ENCODE measurements at places on chromosomes 4 and X.

- no peak for DNase-seq
Observed at GRCh38 chr4:99552872-99553271, 11.0 kb downstream of the TRMT10A start.

- DNase-seq, result no peak
Observed at GRCh38 chrX:136712650-136713310, 64.8 kb downstream of the CD40LG start.

GRCh38 chr4:119035951-119036737 lies 99.5 kb upstream of the MYOZ2 start:
- no peak for DNase-seq

- DNase-seq, result no peak
Observed at GRCh38 chrX:32825009-32825408, 386.3 kb downstream of the DMD start.

- no peak for DNase-seq
Observed at GRCh38 chr4:145541346-145541745, 59.7 kb downstream of the SMAD1 start.

- no peak for DNase-seq
Observed at GRCh38 chr4:1866189-1866661, 5.0 kb upstream of the NSD2 start.

GRCh38 chrX:151904989-151905388 lies 7.7 kb upstream of the MAGEA4 start:
- DNase-seq, result no peak

GRCh38 chrX:101062176-101062575 lies 10.3 kb upstream of the TRMT2B start:
- DNase-seq, result no peak

DNA sequence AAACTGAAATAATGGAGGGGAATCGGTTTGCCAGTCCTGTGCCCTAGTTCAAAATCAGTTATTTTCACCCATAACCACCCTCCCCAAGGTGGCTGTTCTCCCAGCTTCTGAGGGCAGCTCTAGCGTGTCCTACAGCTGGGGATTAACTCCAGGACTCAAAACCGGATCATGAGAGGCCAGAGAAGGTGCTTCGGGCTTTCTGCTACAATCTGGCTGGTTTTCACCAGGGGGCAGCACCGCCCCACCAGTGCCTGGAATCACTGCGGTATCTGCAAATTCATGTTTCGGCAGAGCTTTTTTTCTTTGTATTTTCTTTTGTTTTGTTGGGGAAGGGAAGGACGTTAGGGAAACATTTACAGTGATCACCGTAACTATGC lies 28.4 kb downstream of the PDHA1 start:
- no peak for DNase-seq

GRCh38 chr4:18815779-18816173 lies 794.2 kb upstream of the LCORL start:
- no peak for DNase-seq

DNA sequence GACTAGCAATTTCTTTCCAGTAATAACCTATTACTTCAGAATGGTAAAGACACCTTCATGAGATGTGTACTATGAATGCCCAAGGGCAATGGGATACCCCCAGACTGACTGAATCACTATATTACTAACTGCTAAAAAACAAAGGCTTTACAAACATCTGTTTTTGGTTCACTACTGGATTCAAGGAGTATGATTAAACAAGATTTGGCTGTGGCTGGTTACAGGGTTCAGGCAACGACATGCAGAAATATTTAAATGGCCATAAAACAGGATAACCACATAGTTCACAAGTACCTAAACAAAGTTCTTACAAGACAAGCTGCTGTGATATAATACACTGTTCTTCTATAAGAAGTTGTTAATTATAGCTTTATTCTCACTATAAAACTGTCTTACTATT lies 128.2 kb downstream of the FRYL start:
- no peak for DNase-seq

DNA sequence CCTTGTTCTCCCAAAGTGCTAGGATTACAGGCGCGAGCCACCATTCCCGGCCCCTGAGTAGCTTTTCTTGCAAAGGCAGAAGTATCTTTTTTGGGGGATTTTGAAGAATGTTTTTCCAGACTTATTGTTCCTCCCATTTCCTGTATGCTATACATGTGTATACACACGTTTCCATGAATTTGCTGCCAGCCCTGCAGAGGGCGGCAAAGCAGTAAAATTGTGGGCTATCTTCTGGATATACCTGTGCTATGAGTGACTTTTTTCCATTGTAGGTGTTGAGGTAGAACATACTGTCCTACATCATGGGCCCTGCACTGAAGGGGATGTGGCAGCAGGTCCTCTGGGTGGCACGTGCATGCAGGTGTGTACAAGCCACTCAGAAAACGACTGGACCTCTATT lies 16.9 kb upstream of the MED28 start:
- no peak for DNase-seq

GRCh38 chr4:152962150-152962549 lies 26.0 kb downstream of the FHDC1 start:
- no peak for DNase-seq

GRCh38 chr4:110287130-110287529 lies 88.7 kb upstream of the ELOVL6 start:
- no peak for DNase-seq

DNA sequence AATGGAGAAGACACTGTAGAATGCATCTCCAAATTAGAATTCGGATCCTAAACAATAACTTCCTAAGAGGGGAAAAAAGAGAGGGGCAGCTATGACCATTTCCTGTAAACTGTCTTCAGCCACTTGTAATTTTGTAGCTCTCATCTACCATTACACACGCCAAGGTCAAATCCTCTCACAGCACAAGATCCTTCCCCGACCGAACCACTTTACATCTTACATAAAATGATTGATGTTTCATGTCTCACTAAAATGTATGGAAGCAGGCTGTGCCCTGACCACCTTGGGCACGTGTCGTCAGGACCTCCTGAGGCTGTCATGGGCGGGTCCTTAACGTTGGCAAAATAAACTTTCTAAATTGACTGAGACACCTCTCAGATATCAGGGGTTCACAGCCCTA lies 24.1 kb upstream of the PBDC1 start:
- no peak for DNase-seq

GRCh38 chr4:88158489-88159228 lies at the start of gene ABCG2:
TSS of gene ABCG2 (minus strand) at chr4:88158639. CDS start at chr4:88139995, 18,644 bp downstream.
- no peak for DNase-seq

GRCh38 chr4:6647582-6648230 lies 7.2 kb downstream of the MRFAP1 start:
- no peak for DNase-seq

- no peak for DNase-seq
Observed at GRCh38 chr4:173293663-173294062, 40.5 kb downstream of the HMGB2 start.

DNA sequence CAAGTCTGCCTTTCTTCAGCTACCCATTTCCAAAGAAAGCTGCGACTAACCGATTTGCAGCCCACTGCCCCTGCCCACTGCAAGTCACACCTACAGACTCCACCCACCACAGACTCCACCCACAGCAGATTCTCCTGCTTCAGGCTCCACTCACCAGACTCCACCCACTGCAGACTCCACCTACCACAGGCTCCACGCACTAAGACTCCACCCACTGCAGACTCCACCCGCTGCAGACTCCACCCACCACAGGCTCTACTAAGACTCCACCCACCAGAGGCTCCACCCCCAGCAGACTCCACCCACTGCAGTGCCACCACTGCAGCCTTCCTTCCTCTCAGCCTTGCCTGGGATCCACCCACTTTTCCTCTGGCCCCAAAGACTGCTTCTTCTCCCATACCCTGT lies 41.3 kb downstream of the ABLIM2 start:
- no peak for DNase-seq

DNA sequence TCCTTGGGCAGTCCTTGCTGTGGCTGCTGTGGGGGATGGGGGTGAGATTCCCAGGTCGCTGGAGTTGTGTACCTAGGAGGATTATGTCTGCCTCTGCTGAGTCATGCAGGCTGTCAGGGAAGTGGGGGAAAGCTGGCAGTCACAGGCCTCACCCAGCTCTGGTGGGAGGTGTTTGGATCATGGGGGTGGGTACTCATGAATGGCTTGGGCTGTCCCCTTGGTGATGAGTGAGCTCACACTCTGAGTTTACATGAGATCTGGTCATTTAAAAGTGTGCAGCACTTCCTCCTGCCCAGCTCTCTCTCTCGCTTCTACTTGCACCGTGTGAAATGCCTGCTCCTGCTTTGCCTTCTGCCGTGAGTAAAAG lies 24.6 kb upstream of the PDLIM3 start:
- no peak for DNase-seq

- DNase-seq, result no peak
Observed at GRCh38 chrX:39675619-39676018, 422.1 kb downstream of the BCOR start.

- DNase-seq, result no peak
Observed at GRCh38 chr4:166078383-166078782, 205.3 kb downstream of the TLL1 start.

- no peak for DNase-seq
Observed at GRCh38 chr4:109592367-109592766, 32.3 kb downstream of the MCUB start.

GRCh38 chr4:108731006-108731405 lies 31.8 kb downstream of the ETNPPL start:
- DNase-seq, result no peak

DNA sequence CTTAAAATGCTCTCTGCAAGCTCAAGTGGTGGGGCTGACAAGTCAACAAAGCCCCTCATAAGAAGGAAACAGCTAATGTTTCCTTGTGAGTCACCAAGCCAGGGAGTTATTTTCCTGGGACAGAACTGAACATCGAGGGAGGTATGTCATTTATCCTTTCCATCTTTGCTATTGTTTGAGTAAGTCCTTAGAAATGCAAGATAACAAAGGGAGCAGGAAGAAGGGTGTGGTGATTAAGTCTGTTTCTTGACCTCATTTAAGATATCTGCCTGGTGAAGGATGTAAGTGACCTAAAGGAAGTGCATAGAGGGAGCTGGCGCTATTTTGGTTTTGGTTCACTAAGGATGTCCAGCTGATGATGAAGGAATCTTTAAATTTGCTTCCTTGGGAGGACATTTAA lies 39.9 kb downstream of the ATG4A start:
- no peak for DNase-seq

GRCh38 chrX:20727447-20727846 lies 460.7 kb upstream of the RPS6KA3 start:
- DNase-seq, result no peak

DNA sequence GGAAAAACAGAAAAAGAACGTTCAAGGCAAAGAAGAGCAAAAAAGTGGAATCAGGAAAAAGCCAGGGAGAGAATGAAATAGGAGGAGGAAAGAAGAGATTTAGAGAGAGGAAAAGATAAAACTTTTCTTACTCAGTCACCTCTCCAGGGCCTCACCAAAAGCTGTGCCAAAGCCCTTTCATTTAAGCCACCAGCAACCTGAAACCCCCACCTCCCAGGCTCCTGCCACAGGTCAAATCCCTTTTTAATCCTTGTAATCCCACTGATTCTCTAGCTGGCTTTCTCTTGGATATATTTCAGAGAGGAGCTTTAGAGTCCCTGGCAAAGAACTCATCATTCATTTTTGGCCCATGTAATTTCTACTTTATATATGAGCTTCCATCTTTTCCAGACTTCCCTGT lies 25.7 kb upstream of the XIAP start:
- no peak for DNase-seq

- DNase-seq, result no peak
Observed at GRCh38 chr4:82528074-82528473, 33.7 kb downstream of the TMEM150C start.

DNA sequence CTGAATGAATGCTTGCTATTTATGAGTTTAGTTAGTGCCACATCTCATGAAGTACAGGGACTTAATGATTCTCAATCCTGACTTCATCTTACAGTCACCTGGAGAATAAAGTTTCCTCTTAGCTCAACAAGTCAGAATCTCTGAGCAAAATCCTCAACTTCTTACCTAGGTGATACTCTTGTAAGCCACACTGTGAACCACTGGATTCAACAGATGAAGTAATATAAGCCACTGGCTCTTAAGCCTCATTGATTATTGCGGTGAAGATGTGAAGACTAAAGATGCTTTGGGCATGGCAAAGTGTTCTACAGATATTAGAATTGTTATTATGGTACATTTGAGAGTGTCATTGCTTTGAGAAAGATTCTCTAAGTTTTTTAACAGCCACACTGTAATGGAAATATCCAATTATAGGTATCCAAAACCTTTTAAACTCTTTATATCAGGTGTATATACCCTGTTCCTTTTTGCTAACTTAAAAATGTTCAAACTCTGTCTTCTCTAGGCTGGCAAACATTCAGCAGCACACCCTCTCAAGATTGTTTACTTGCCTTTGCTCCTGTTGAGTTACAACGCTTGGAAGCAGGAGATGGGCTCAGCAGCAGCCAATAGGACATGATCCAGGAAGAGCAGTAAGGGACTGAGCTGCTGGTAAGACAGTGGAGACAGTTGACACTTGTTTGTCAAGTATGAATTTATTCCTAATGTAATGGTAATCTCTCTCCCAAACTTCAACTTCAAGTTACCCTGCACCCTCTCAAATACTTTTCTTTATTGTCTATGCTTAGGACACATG lies 43.4 kb downstream of the TET2 start:
- DNase-seq, result no peak

DNA sequence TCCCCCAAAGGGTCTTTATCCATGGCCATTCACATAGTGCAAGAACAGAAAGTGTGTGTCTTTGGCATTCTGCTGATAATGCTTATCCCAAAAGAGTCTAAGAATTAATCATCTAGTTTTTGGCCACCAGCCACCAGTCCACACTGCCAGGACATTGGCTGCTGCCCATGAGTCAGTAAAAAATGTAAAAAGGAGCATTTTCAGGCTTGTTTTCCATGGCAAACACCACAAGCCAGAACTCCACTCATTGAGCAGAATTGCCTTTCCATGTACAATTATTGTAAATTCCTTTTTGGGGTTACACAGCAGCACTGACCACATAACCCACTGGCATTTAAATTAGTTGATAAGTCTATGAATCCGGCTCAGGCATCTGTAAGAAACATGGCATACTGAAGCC lies 89.2 kb upstream of the PRDX4 start:
- no peak for DNase-seq

DNA sequence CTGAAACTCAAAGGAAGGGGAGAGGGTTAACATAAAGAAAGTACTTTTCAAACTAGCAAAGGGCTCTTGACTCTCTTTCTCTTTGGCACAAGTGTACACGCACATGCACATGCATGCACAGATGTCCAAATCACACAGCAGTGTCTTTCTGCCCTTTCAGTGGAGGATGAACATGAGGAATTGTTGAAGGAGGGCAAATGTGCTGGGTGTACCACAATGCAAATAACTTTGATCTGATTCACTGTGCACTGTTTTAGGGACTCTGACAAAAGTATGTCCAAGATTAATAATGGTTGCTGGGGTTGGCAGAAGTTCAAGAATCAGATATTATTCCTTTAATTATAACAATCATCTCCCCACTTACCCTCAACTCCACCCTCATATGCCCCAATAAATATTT lies 93.8 kb downstream of the GPC4 start:
- DNase-seq, result no peak

- DNase-seq, result no peak
Observed at GRCh38 chr4:48110452-48110978, 23.5 kb downstream of the TXK start.

- no peak for DNase-seq
Observed at GRCh38 chrX:12372111-12372510, 233.8 kb downstream of the FRMPD4 start.

Measured in esophagus squamous epithelium (tissue), 5 donors.